ENCODE measurements at places on chromosomes 3 and 15.

- no peak for DNase-seq
Observed at GRCh38 chr3:159859424-159859823, 129.2 kb upstream of the IL12A start.

DNA sequence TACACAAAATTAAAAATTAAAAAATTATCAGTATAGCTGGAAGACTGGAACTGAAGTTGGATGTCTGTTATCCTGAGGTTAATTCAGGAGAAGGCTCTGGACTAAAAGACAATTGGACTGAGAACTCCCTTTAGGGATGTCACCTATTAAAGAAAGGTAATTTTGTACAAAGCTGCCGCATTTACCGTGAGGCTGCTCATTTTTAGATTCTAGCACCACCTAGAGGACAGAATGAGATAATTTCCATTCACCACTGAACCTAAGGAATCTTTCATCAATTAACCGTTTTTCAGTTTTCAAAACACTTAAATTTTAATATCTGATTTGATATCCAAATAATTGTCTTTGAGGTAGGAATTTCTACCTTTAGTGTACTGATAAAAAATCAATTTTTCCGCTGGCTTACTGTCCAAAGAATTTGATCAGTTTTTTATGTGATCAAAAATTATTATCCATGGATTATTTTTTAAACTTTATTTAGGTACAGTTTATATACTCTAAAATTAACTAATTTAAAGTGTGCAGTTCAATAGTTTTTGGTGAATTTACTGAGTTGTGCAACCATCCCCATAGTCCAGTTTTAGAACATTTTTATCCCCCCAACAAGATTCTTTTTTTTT is 106.7 kb upstream of the TNIK start:
- peak; percentile 52 for DNase-seq

- DNase-seq, result no peak
Observed at GRCh38 chr3:157407769-157408168, 28.9 kb upstream of the PTX3 start.

DNA sequence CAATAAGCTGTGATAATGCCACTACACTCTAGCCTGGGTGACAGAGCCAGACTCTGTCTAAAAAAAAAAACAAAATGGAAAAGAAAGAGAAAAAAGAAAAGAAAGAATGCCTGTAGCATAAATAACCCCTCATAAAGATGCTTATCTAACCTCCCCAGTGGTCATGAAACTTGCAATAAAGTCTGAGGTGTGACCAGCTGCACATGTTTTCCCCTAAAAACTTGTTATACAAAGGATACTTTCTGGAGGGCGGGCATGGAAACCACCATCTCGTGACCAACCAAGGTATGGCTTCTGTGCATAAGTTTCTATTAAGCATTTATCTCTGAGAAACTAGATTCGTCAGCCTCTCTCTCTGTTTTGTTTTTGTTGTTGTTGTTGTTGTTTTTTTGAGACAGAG is 21.8 kb downstream of the CCDC32 start:
- DNase-seq, result no peak

DNA sequence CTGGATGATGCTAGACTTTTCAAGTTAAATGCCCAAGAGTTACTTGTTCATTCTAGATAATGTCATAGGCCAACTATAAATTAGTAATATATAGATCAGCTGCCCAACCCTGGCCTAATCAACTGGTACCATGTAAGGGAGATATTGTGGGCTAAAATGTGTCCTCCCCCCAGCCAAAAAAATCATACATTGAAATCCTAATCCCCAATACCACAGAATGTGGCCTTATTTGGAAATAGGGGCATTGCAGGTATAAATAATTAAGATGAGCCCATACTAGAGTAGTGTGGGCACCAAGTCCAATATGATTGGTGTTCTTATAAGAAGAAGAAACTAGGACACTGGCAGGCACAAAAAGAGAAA is 92.5 kb downstream of the RPL22L1 start:
- no peak for DNase-seq

GRCh38 chr15:99504823-99505551 is 60.8 kb upstream of the MEF2A start:
- peak; percentile 40 for DNase-seq

- DNase-seq, result peak; percentile 38
Observed at GRCh38 chr3:42300013-42300412, 34.0 kb upstream of the CCK start.

DNA sequence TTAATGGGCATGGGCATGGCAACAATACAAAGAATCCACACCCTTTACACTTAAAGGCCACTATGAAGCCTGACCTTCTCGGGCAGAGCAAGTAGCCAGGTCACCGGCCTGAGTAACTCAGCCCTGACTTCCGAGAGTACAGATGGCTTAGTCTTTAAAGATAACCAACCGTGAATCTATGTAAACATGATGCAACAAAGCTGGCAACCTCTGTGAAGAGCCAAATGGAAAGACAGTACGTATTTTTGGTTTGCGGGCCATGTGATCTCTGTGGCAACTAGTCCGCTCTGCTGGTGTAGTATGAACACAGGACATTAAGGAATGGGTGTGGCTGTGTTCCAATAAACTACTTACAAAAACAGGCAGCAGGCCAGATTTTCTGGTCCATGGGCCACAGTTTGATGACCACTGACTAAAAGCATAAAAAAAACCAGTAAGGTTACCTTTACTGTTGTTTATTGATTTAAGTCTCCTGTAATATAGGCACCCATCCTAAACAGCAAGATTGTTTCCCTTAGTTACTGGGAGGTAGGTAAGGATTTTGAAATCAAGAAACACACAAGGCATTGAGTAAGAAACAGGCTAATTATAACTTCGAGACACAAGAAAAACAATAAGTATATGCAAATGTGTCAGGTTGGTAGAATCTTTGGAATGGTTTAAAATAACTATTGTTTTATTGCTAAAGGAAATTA is 14.5 kb downstream of the RIOX2 start:
- no peak for DNase-seq

DNA sequence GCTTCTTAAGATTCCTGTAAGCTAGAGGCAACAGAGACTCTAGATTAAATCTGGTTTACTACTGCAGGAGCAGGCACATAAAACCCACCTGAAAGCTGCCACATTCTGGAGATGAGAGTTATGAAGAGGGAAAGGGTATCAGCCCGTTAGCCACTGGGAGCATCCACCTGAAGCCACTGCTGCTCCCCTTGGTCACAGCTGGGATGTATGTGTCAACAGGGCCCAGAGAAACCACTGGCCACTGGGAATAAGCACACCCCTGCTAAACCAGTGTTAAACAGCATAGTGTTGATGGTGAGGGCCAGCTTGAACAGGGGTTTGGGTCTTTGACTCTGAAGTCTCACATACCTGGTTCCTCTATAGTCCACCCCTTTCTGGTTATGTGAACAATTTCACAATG is 10.9 kb downstream of the SLCO2A1 start:
- DNase-seq, result no peak

DNA sequence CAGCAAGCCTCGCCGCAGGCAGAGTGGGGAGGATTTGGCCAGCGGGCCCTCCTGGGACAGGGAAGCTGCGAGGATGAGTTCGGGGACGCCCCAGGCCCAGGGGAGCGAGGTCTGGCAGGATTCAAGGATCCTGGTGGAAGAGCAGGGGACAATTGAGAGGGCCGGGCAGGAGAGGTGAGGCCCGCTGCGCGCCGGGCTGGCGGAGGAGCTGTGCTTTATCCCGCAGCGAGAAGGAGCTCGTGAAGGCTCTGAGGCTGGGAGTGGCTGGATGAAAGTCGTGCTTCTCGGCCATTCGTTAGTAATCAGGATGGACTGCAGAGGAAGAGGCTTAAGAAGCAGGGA is 3.6 kb downstream of the SLC51A start:
- no peak for DNase-seq

GRCh38 chr3:111047812-111048435 is 23.7 kb upstream of the NECTIN3 start:
- no peak for DNase-seq

DNA sequence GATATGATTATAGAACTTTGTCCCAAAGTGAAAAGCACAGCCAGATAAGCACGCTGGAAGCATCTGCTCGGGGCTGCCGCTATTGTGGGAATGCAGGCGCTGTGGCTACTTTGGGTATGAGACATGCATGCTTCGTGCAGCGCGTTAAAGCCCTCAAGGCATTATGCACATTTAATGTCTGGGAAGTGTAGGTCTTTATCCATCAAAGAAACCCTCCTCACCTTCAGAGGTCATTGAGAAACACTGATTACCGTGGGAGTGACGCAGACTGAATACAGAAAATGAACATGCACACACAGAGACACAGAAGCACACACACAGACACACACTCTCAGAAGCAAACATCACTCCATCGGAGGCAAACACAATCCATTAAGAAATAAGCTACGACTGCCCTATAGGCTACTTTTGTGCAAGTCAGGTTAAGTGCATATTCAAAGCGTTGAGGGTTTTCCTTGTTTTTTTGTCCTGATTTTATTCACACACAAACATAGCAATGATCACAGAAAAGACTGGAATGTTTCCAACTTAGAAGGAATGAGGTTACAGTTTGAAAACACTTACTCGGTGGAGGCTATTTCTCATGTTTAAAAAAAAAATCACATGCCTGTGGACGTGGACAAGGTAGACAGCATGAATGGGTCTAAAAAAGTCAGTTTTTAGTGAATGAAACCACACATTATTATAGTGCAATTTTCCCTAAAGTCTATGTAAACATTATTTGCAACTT is 68.5 kb downstream of the PLCH1 start:
- peak; percentile 20 for DNase-seq

DNA sequence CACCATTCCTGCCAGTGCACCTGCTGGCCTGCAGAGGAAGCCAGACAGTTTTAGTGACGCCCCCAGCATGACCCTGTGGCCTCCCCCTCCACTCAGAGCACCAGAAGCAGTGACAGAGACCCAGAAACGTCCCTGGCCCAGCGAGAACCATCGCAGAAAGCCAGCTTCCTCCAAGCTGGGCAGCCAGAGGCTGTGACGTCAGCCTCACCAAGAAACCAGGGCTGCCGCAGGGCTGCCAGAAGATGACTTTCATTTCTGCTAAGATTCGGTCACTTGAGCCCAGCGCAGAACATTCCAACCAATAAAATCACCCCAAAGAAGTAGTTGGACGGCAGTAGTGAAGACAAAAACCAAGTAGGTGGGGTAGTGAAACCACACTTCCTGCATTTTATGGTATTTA is 29.6 kb upstream of the RPL32 start:
- no peak for DNase-seq

DNA sequence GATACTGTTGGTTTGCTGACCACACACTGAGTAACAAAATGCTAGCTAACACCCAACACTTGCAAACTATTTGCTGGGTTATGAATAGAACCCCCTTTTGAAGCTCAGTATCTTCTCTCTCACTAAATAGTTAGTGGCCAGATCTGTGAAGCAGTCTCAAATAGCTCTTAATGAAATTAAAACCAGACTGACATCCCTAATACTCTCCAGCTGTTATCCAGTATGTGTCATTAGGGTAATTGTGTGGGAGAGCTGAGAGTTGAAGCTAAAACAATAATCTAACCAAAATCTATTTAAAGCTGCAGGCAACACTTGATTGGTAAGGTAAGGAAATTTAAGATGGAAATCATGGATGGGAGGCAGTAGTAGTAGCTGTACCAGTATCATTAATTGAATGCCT is 110.4 kb upstream of the RORA start:
- no peak for DNase-seq

- DNase-seq, result no peak
Observed at GRCh38 chr3:32820430-32820829, 2.6 kb downstream of the TRIM71 start.

GRCh38 chr3:197686899-197687298 is 49.8 kb downstream of the RUBCN start:
- no peak for DNase-seq

GRCh38 chr15:67031331-67031730 is 34.1 kb upstream of the SMAD3 start:
- DNase-seq, result no peak

DNA sequence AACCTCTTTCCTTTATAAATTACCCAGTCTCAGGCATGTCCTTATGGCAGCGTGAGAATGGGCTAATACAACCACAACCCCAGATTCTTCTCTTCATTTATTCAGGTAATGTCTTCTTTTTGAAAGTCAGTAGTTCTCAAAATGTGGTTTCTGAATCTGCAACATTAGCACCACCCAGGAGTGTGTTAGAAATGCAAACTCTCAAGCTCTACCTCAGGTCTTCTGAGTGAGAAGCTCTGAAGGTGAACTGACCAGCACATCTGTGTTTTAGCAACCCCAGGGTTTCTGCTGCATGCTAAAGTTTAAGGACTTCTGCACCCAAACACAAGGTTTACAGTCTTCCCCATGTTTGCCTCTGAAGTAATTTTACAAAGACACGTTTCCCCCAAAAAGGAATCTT is 22.3 kb upstream of the TRIM59 start:
- no peak for DNase-seq

DNA sequence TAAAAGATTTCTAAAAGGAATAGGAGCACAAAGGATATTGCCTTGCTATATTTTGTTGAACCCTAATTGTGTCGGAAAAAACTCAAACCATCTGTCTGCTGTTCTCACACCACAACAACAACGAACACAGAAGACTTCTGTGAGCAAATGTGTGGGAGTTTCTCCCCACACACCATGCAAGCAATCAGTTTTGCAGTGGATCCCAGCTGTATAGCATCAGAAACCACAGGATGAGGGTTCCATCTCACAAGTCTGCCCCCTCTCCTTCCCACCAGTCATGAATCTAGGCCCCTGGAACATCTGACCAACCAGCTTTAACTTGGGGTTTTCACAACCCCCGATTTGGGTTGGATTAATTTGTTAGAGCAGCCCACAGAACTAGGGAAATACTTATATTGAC is 91.3 kb upstream of the SLC4A7 start:
- DNase-seq, result no peak

GRCh38 chr3:176964661-176965060 is 232.6 kb downstream of the TBL1XR1 start:
- DNase-seq, result no peak

- no peak for DNase-seq
Observed at GRCh38 chr15:65423976-65424679, 1.4 kb upstream of the IGDCC4 start.

DNA sequence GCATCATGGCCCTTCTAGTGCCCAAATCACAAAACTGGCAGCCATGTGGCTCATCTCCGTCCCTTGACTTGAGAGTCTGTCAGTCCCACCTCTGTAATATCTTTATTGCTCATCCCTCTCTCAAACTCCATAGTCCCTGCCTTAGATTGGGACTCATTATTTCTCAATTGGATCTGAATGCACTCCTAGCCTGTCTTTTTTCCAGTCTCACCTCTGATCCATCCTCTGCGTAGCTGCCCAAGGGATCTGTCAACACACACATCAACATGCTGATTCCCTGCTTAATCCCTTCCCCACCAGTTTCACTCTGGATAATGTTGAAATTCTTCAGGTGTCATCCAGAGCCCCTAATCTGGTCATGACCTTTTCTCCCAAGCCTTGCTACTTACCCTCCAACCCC is 39.3 kb downstream of the NMNAT3 start:
- no peak for DNase-seq

Measured in RWPE1 (cell line).